Caco-2 (cell line): ENCODE measurements at places on chromosomes 12 and 14. TPM values are rescaled to one million over a fixed set of nuclear protein-coding genes. Genes with fewer than 3 reads are reported as not detected.

GRCh38 chr12:80946591-80946990 is 8.9 kb upstream of the LIN7A start:
- DNase-seq: no peak

GRCh38 chr12:56333197-56333678 is 562 bp downstream of the PAN2 start:
- no peak for DNase-seq

GRCh38 chr14:50647753-50648152 is 20.4 kb downstream of the SAV1 start:
- no peak for DNase-seq

DNA sequence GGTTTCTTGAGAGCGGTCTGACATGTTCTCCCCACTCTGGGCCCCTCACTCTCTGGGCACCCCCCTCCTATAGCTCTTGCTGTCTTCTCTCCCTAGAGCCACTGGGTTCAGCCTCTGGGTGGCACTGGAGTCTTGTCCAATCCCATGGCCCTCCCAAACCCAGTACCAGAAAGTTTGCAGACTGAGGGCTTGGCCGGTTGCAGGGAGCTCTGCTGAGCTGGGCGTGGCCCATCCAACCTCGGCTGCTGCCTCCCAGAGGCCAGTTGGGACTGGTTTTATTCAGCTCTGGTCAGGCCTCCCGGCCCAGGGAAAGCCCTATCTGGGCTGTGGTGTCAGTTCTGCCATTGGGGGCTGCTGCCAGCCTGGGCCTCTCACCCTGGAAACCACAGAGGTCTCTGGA is 37.9 kb downstream of the ISCA2 start:
- DNase-seq: peak; percentile 20

DNA sequence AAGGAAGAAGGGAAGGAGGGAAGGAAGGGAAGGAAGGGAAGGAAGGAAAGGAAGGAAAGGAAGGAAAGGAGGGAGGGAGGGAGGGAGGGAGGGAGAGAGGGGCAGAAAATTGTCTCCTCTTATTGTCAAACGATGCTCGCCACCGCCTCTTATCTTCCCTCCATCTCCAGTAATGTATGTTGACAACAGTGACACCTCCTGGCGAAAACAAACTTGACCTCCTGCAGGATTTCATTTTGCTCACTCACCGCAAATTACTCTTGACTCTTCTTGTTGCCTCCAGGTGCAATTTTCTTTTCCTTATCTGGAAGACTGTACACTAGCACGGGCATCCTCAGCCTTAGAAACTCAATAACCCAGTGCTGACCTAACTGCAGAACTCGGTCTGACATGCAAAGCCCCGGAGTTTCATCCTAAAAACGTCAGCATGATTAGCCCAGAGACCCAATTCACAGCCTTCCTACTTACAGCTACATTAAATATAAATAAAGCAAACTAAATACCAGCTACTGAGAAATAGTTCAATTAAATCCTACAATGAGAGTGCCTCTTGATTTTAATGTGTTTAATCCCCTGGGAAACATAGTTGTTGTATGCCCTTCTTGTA is 512.4 kb upstream of the TMPO start:
- peak; percentile 67 for DNase-seq

DNA sequence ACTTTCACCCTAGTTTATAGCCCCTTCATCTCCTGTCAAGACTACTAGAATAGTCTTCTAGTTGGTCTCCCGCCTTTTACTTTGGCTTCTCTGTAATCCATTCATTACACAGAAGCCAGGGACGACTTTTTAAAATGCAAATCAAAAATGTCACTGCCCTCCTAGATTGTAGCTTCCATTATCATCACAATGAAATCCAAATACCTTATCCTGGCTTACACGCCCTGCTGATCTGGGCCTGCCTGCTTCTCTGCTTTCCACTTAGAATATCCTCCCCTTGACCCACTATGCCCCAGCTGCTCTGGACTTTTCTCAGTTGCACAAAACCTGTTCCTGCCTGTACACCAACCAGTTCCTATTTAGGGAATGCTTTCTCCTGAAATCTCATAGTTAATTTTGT is 4.5 kb upstream of the EEA1 start:
- no peak for DNase-seq

- DNase-seq: no peak
These were observed 2.4 kb upstream of the MEG3 start for GRCh38 chr14:100823413-100824080.

- DNase-seq: no peak
These were observed 2.4 kb upstream of the GALNT8 start for GRCh38 chr12:4717806-4718205.

DNA sequence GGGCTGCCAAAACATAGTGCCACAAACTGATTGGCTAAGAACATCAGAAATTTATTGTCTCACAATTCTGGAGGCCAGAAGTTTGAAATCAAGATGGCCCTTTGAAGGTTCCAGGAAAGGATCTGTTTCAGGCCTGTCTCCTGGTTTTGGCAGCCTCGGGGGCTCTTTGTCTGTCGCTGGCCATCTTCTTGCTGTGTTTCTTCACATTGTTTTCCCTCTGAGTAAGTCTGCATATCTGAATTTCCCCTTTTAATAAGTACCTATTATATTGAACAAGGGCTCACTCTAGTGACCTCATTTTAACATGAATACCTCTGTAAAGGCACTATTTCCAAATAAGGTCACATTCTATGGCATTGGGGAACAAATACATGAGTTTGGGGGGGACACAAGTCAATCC is 467.1 kb upstream of the MGAT4C start:
- DNase-seq: no peak

GRCh38 chr12:39205969-39206368 is 237.0 kb downstream of the KIF21A start:
- DNase-seq: no peak

DNA sequence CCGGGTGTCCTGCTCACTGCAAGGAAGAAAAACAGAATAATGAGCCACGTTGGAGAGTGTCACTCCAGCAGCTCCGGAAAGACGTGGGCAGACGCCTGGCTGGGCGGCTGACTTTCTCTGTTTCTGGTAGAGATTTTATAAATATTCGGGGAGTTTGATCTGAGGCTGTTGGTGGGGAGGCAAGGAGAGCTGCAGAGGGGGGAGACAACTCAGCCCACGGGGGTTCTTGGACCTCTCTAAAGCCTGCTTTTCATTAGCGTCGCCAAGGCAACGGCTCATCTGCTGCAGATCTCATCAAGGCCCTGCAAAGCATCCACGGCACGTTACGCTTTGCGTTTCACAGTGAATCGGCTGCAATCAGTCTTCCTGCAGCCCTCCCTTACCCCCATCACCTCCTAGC is 207.2 kb downstream of the ZFP36L1 start:
- no peak for DNase-seq

- no peak for DNase-seq
These were observed 133.1 kb upstream of the NUDT4 start for GRCh38 chr12:93244514-93245077.

GRCh38 chr12:56601503-56601902 is 28.6 kb downstream of the BAZ2A start:
- DNase-seq: peak; percentile 50

GRCh38 chr14:61034416-61035120 is 53.5 kb downstream of the SLC38A6 start:
- DNase-seq: no peak

DNA sequence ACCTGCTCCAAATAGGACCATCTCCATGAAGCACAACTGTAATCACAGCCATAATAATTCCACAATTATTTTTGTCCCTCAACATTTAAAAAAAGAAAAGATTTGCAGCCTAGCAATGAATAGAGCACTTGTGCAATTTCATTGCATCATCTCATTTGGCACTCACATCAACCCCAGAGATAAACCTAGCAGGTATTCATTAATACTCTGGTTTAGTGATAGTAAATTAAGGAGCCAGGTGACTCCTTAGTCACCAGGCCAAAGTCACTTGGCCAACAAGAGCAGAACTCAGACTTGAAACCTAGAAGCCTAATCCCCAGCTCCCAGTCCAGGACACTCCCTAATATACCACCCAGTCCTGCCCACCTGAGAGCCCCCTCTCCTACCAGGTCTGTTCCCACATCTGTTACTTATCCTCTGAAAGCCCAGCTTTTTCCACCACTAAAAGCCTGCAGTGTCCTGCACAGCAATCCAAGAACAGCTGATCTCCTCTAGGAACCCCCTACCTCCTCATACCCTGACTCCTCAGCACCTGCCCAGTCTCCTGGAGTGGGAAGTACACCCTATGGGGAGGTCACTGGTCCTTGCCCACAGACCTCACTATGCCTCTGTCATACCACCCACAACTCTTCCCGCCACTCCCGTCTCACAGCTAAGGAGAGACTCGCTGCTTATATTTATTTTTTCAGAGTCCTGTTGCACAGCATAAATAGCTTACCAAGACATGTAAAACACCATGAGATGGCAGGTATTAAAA is 22.1 kb downstream of the OR10P1 start:
- DNase-seq: no peak

- peak; percentile 91 for DNase-seq
These were observed 316.8 kb downstream of the SSPN start for GRCh38 chr12:26512213-26512612.

DNA sequence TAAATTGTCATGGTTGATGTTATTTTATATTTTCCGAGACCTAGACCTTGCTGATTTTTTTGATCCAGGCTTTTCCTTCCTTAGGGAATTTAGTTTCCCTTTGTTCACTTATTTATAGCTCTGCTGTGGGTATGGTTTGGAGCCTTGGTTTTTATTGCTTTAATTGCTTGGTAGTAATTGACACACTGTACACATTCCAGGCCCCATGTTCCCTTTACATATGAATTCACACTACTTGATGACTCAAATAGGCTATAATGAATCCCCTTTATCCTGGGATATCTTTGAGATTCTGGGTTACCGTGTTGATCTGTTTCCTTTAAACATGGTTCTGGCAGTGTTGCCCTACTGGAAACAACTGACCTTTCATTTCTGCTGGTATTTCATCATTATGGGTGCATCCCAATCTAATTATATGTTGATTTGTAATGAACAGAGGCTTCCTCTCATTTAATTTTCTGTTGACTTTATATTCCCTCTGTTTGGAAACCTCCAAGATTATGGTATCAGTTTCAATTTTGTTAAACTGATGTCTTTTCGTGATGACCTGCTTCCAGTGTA is 424.0 kb downstream of the RAD51B start:
- DNase-seq: no peak

DNA sequence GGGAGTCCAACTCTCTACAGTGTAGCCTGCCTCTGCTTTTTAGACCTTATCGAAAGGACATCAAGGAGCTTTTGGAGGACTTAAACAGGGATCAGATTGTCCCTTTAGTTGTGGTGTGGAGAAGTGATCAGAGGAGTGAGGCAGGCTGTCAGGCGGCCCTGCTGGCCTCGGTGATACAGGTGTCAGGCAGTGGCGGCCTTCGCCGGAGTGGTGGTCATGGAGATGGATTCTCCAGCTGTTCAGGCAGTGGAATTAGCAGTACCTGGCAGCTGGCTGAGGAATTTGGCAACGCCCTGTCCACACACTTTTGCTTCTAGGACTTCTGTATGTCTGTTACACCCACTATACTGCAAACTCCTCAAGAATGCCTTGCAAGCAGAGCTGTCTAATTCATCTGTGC is 4.2 kb upstream of the CLMN start:
- DNase-seq: no peak

CD163L1 gene
- total RNA-seq: 0.07 and 0.11 TPM in 2 replicates

ABHD12B gene
- not detected in 2 replicates for total RNA-seq

DGKA gene
- total RNA-seq: 19.4 and 22.2 TPM in 2 replicates

YLPM1 gene
- 64.4 and 65.0 TPM in 2 replicates for total RNA-seq

PLBD1 gene
- 21.1 and 21.4 TPM in 2 replicates for total RNA-seq

CHST11 gene
- 0.25 and 0.97 TPM in 2 replicates for total RNA-seq

STON2 gene
- total RNA-seq: 37.1 and 43.5 TPM in 2 replicates

SVOP gene
- 0.09 and 0.14 TPM in 2 replicates for total RNA-seq

RPL10L gene
- not detected in 2 replicates for total RNA-seq

PLD4 gene
- not detected in 2 replicates for total RNA-seq

CAPS2 gene
- not detected in 2 replicates for total RNA-seq

SMAGP gene
- total RNA-seq: 95.1 and 108 TPM in 2 replicates

TAS2R13 gene
- 1.6 and 2.0 TPM in 2 replicates for total RNA-seq

CEBPE gene
- not detected in 2 replicates for total RNA-seq
